ENCODE measurements at places on chromosomes 11 and 22.

DNA sequence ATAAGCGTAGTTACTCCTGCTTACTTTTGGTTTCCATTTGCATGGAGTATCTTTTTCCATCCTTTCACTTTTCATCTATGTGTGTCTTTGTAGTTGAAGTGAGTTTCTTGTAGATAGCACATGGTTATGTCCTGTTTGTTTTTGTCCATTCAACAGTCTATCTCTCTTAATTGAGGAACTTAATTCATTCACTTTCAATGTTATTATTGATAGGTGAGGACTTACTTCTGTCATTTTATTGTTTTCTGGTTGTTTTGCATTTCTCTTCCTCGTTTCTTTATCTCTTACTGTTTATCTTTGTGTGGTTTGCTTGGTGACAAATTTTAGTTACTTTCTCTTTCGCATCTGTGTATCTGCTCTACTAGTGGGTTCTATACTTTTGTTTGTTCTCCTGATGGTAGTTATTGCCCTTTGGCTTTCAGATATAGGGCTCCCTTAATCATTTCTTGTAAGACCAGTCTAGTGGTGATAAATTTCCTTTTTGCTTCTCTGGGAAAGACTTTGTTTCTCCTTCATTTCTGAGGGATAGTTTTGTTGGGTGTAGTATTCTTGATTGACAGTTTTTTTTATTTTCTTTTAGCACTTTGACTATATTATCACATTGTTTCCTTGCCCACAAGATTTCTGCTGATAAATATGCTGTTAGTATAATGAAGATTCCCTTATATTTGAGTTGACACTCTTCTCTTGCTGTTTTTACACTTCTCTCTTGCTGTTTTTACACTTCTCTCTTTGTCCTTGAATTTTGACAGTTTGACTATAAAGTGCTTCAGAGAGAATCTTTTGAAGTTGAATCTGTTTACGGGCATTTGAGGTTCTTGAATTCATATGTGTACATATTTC, 9.0 kb upstream of the RAG1 start:
- DNase-seq: no peak

GRCh38 chr11:31728432-31728831, 82.7 kb downstream of the PAX6 start:
- no peak for DNase-seq

DNA sequence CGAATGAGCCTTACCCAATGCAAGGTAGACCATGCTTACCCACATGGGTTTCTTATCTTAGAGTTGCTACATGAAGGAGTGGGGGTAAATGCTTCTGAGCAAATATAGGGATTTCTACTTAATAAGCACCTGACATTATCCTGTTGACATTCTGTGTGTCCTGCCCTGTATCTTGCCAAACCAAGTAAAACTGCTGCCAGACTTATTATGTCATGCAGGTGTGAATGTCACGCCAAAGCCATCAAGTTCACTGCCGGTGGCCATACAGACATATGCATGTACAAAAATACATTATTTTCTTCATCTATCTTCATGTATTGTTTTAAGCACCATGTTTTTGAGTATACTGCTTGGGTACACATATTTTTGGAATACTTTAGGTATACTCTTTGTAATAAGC, 70.2 kb downstream of the NOX4 start:
- no peak for DNase-seq

DNA sequence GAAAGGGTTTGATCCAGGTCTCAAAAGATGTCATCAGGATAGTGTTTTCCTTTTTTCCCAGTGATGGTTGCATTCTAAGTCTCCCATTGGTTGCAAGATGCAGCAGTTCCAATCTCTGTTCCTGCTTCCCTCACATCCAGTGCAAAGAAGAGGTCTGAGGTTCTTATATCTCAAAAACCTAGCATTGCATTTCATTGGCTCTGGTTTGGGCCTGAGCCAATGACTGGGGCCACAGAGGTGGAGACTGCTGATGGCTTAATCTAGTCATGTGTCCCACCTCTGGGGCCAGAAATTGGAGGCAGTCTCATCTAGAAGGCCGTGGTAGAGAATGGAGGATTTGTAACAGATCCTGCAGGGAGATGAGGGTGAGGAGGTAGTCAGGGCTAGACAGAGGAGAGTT, 13.2 kb upstream of the MICAL2 start:
- no peak for DNase-seq

DNA sequence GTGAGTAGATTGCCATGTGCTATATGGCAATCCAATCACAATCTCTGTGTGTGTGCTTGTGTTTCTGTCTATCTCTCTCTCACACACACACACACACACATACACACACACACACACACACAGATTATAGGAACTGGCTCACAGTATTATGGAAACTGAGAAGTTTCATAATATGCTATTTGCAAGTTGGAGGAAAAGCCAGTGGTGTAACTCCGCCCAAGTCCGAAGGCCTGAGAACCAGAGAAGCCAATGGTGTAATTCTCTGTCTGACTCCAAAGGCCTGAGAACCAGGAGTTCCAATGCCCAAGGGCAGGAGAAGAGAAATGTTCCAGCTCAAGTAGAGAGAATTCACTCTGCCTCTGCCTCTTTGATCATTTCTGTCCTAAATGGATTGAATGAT, 37.2 kb downstream of the GLYATL2 start:
- no peak for DNase-seq

- no peak for DNase-seq
Measured at GRCh38 chr11:123624974-123625373, 29.4 kb downstream of the SCN3B start.

GRCh38 chr11:67626970-67627369, 2.8 kb downstream of the NUDT8 start:
- no peak for DNase-seq

GRCh38 chr22:31282748-31283468, 9.4 kb downstream of the PIK3IP1 start:
- no peak for DNase-seq

- no peak for DNase-seq
Measured at GRCh38 chr11:1300569-1301187, 8.8 kb downstream of the TOLLIP start.

- no peak for DNase-seq
Measured at GRCh38 chr11:97231231-97231630, 841.4 kb downstream of the JRKL start.

DNA sequence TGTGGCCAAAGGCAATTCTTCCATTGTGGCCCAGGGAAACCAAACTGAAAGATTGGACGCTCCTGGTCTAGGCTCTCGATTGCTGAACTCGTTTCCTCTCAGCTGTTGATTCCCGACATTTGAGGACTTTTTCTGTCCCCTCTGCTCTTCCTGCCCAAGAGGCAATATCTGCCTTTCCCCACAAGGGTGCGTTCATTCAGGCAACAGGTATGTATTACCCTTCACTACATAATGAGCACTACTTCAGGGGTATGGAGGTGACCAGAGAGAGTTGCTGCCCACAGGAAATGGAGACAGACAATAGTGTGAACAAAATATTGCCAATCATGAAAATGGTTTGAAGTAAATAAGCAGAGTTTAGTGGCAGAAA, 8.2 kb downstream of the PTH start:
- DNase-seq: no peak

DNA sequence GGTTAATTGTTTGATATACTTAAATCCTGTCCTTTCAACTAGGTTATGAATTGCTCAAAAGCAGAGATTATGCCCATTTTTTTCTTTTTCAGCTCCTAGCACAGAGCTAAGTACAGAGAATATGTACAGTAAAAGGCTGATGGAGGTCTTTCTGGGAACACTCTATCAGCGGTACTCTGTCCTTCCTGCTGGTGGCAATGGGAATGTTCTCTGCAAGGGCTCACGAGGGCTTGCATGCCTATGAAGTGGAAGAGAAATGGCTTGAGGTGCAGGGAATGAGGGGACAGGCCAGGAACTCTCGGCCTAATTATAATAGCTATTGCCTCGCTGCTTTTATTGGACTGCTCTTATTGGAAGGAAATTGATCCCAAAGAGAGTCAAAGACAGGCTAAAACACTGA, 83.7 kb upstream of the RAB1B start:
- DNase-seq: no peak

- no peak for DNase-seq
Measured at GRCh38 chr11:35799655-35800054, 137.1 kb downstream of the TRIM44 start.

- DNase-seq: no peak
Measured at GRCh38 chr22:19654338-19654987, 59.8 kb upstream of the SEPTIN5 start.

- DNase-seq: no peak
Measured at GRCh38 chr11:69663326-69663725, 11.8 kb downstream of the LTO1 start.

GRCh38 chr11:122833846-122834464, 4.3 kb upstream of the CRTAM start:
- no peak for DNase-seq

DNA sequence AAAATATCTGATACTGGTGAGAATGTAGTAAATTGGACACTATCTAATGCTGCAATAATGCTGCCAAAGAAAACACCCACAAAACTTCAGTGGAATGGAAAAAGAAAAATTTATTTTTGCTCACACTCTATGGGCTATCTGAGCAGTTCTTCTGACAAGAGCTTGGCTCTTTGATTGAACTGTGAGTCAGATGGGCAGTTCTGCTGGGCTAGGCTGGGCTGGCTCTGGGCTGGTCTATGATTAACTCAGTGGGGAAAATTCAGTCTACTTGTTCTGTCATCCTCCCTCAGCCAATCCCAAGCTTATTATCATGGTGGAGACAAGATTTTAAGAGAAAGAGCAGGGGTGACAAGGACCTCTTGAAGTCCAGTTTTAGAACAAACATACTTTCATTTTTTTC, 1404.8 kb downstream of the LRRC4C start:
- peak; percentile 18 for DNase-seq

DNA sequence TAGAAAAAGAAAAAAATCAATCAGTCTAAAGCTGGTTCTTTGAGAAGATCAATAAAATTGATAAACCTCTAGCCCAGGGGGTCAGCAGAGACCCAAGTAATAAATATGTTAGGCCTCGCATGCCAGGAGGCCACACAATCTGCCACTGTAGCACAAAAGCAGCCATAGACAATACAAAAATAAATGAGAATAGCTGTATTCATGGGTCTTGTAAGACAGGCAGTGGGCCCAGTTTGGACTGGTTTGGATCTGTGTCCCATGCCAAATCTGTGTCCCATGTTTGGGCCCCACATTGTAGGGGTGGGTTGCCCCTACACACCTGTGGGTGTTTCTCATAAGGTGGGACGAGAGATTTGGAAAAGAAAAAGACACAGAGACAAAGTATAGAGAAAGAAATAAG, 6.6 kb upstream of the PLAAT4 start:
- no peak for DNase-seq

GRCh38 chr22:37151401-37151800, 1.7 kb upstream of the IL2RB start:
- no peak for DNase-seq

GRCh38 chr11:74462009-74462408, 5.3 kb downstream of the KCNE3 start:
- no peak for DNase-seq

GRCh38 chr11:16027621-16028020, 328.7 kb downstream of the SOX6 start:
- DNase-seq: peak; percentile 10

- DNase-seq: no peak
Measured at GRCh38 chr11:107655602-107656001, 56.3 kb downstream of the SLN start.

DNA sequence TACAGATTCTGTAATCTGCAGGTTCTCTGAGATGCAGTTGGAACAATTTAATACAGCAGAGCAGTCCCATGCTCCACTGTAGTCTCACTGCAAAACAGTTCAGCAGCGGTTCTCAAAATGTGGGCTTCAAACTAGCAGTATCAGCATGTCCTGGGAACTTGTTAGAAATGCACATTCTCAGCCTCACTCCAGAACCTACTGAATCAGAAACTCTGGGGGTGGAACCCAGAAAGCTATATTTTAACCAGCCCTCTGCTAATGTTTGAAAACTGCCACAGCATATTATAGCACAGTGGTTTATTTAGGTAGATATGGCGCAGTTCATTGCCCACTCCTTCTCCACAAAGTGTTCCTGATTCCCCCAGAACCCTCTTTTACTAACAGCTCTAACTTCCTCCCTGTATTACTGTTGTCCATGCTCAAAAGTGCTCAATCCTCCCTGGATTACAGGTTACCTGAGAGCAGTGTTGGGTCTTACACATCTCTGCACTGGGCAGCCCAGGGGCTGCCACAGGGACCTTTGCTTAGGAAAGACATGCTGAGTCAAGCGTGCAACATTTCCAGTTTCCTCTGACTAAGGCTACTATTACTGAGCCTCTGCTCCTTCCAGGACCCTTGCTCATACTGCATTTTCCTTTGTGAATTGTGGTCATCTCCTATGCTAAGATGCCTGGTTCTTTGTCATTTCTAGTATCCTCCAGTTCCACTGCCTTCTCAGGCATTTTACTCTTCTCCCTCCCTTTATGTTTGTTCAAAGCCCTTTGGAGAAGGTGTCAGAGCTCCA, 7.7 kb upstream of the DGAT2 start:
- peak; percentile 25 for DNase-seq

DNA sequence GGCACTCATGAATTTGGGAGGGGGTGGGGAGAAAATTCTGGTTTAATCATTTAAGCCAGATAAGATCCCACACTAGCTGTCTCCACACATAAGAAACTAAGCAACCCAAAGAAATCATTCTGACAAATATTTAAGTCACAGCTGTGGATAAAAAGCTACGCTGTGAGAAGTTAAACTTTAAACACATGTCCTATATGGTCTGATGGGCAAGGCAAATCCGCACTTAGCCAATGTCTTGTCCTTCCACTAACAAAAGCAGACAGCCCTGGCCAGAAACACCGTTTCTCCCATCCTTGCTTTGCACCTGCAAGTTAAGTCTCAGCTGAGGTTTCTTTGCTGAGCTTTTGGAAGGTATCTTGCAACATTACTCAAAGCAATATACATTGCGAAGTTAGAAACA, 68.0 kb downstream of the ETS1 start:
- no peak for DNase-seq
